ENCODE measurements at places on chromosomes 6 and 20.

- DNase-seq: no peak
These were observed 347.1 kb downstream of the ZFAND3 start for GRCh38 chr6:38166411-38167240.

DNA sequence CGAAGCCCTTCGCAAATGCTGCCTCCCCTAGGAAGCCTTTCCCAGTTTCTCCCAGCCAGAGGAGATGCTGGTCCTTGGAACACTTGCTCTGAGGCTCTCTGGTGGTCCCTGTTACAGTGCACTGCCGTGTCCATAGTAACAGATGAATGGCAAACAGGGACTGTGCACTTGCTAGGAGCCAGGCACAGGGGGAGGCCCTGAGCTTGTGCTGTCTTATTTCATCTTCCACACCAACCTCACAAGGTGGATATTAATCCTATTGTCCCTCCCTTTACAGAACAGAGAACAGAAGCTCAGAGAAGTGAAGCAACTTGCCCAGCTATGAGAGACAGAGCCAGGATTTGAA lies 19.0 kb downstream of the SRC start:
- no peak for DNase-seq

GRCh38 chr20:4083098-4083865 lies 67.9 kb upstream of the RNF24 start:
- DNase-seq: no peak

GRCh38 chr6:135820340-135820739 lies 31.2 kb upstream of the PDE7B start:
- DNase-seq: no peak

GRCh38 chr20:45843506-45843905 lies 9.9 kb downstream of the SNX21 start:
- DNase-seq: no peak

GRCh38 chr6:98840385-98840784 lies 6.0 kb downstream of the POU3F2 start:
- no peak for DNase-seq

GRCh38 chr20:37414224-37415035 lies 68.5 kb downstream of the SRC start:
- no peak for DNase-seq

- DNase-seq: no peak
These were observed 111.0 kb upstream of the RALGAPA2 start for GRCh38 chr20:20823476-20823881.

- no peak for DNase-seq
These were observed 61.4 kb upstream of the LOC128125822 start for GRCh38 chr6:63510849-63511248.

DNA sequence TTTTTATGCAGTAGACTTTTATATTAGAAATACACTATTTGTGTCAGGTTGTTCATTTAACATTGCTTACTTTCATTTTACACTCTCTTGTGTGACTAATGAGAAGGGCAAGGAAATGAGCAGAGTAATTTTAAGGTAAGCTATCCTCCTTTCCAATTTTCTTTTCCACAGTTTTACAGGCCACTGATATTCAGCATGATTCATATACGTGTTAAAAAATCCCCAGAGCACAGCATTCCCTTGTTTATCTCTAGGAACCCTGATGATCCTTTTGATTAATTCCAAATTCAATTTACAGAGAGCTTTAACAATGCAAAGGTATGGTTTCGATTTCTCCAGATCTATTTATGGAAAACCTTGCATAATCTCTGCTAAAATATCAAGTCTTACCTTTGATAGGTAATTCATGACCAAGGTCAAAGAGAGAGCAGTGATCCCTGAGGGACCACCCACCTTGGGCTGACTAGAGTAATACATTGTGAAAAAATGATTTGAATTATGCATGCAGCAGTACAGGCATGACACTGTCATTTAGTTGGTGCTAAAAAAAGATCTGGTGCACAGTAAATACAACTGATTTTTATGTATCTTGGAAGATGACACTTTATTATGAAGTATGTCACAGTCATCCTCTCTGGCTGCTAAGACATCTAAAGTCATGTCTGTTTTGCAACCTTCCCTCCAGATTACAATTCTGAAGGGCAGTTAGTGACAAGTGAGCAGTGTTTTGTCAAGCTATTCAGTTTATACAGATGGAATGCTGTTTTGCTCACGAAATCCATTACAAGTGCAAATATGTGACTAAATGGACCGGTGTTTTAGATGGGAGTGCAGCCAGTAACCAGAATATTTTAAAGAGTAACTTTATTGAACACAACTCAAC lies 736.6 kb downstream of the EPHA7 start:
- no peak for DNase-seq

GRCh38 chr6:166718516-166718915 lies 91.5 kb upstream of the RPS6KA2 start:
- no peak for DNase-seq

Data from endothelial cell (in vitro differentiated cells).